ENCODE measurements at places on chromosomes 1 and 21.

DNA sequence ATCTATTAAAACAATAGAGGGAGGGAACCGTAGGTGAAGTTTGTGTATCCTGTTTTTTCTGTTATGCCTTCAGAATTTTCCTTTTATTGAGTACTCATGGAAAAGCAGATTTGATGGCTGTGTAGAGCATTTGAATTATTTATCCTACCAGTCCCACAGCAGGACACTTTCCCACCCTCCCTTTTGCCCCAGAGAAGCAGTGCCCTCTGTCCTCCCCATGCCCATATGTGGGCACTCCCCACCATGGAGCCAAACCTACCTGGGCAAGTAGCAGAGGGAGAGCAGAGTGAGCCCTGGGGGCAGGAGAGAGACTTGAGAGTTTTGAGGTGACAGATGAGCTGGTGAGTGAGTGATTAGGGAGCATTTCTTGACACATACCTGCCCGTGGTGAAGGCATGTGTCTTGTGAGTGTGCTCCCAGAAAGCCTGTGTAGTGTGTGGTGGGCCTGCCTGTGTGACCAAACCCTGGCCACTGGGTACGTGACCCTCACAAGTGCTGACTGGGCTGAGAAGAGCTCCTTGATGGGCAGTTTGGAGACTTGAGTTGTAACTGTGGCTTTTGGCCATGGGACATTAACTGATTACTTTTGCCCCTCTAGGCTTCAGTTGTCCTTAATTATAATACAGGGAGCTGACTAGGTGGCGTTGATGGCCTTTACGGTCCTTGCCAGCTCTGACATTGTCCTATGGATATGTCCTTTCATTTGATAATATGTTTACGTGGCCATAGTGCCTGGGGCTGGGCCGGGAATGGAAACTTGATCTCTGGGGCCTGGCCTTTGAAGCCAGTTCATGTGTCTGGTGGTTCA, 3.6 kb downstream of the PSEN2 start:
- DNase-seq: no peak

- DNase-seq: no peak
Measured at GRCh38 chr1:40155910-40156309, 5.3 kb upstream of the RLF start.

DNA sequence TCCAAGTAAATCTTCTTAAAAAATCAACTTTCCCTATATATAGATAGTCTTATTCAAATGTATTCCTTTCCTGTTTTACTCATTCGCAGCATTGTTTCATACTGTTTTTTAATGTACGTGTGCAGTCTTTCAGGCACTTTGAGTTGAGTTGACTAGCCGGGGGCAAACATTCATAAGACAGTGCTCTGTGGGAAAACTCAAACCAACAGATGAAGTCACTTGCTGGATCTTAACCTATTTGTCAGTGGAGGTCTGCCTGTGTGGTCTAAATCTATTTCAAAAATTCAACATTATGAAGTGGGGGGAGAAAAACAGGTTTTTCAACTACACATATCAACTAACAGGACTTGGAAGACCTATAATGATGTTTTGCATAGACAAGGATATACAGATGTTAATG, 6.2 kb downstream of the HSD11B1 start:
- no peak for DNase-seq

DNA sequence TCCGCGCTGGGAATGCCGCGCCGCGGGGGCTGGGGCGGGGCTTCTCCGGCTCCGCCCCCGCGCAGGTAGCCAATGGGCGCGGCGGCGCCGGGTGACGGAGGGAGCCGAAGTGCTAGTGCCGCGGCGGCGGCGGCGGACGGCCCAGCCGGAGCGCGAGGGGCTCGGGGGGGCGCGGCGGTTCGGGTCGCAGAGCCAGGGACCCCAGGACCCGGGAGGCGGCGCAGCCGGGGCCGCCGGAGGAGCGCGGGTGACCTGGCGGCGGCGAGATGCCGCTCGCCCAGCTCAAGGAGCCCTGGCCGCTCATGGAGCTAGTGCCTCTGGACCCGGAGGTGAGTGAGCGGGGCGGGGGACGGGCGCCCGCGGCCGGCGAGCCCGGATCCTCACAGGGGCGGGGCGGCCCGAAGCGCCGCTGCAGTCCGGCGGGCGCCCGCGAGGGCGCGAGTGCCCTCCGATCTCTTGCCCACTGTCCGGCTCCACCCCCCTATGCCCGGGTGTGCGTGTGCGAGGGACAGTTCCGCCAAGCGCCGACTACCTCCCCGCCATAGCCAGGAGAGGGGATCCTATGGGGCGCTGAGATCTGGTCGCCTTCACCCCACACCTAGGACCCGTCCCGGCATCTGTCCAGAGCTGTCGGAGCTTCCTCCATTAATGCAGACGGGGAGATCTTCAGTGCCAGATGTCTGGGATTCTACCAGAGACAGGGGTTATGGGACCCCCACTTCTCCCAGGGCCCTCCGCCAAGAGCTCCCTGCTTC, at the start of gene RPS6KA1:
Gene RPS6KA1 (plus strand): TSS at position 107 of the 755 bp plus-strand sequence. CDS start 160 bp downstream, at position 267.
- DNase-seq: no peak

- DNase-seq: no peak
Measured at GRCh38 chr1:212450331-212450881, 17.7 kb downstream of the NENF start.

DNA sequence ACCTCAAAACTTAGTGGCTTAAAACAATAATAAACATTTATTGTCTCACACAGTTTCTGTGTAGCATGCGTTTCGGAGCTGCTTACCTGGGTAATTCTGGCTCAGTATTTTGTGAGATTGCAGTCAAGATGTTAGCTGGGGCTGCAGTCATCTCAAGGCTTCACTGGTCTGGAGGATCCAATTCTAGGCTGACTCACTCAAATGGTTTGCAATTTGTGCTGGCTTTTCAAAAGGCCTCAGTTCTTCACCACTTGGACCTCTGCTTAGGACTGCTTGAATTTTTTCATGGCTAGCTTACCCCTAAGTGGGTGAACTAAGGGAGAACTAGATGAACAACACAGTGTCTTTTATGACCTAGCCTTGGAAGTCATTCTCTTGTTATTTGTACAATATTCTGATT, 21.0 kb downstream of the XPR1 start:
- DNase-seq: no peak

DNA sequence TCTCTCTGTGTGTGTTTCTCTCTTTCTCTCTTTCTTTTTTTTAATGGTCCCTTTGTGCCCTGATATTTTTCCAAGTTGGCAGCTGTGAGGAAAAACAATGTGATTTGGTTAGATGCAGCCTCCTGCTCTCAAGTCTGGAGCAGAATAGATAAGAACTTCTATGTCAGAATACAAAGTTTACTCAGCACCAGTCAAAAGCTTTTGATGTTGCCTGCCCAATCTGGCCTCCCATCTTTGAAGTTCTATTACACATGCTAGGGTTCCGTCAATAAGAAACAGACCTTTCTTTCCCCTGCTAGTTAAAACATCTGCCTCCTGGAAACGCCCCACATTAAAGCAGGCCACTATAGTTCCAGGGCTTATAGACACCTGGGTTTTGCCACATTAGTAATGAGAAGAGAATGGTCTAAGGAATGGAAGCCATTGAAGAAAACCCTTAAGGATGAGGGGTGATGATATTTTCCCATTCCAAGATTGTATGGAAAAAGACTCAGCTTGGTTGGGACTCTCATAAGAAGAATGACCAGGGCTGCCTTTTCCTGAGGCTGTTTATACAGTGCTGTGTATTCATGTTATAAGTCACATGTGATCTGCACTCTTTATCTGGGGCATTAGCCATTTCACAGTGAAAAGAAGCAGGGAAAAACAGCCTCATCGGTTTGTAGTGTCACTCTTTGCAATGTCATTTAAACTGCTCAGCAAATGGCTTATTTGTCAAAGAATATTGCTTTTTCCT, 414.7 kb upstream of the PROX1 start:
- DNase-seq: no peak

DNA sequence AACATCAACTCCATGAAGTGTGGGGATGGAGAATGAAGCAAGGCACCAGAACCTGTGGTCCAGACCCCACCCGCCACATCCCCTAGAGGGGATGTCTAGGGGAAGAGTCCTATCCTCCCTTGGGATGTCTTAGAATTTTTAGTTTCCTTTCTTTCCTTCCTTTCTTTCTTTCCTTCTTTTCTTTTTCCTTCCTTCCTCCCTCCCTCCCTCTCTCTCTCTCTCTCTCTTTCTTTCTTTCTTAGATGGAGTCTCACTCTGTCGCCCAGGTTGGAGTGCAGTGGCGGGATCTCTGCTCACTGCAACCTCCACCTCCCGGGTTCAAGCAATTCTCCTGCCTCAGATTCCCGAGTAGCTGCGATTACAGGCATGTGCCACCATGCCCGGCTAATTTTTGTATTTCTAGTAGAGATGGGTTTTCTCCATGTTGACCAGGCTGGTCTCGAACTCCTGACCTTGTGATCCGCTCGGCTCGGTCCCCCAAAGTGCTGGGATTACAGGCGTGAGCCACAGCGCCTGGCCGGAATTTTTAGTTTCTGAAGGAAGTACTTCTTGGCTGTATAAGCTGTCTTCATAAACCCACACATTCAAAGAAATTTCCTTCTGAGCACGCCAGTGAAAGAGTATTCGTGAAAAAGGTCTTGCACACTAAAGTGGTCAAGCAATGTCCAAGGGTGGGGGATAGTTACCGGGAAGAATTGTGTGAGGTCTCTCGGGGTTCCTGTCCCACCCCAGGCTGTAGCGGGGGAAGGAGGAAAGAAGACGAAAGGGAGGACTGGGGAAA, 20.8 kb upstream of the LEFTY2 start:
- no peak for DNase-seq

GRCh38 chr1:155776414-155776813, 80.6 kb downstream of the GON4L start:
- DNase-seq: no peak

- DNase-seq: no peak
Measured at GRCh38 chr1:29338908-29339575, 102.7 kb downstream of the PTPRU start.

- no peak for DNase-seq
Measured at GRCh38 chr1:45385302-45385701, 45.1 kb upstream of the MUTYH start.

- no peak for DNase-seq
Measured at GRCh38 chr1:5365751-5366150, 626.5 kb downstream of the NPHP4 start.

GRCh38 chr21:25515484-25516405, 91.5 kb downstream of the MRPL39 start:
- DNase-seq: no peak

DNA sequence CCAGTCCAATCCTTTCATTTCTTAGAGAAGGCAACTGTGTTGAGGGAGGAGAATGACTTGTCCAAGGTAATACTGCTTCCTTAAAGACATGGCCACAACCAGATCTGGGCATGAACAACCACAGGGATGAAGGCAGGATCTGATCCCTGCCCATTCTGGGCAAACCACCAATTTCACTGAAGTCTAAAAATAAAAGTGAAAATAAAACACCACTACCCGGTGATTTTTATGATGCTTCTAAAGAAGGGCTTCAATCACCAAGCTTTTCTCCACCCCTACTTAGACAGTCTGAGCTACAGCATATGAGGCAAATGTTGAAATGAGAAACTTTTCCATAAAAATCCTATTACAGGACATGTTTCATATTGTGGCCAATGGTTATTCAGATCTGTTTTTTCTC, 133.0 kb downstream of the PTPN14 start:
- no peak for DNase-seq

DNA sequence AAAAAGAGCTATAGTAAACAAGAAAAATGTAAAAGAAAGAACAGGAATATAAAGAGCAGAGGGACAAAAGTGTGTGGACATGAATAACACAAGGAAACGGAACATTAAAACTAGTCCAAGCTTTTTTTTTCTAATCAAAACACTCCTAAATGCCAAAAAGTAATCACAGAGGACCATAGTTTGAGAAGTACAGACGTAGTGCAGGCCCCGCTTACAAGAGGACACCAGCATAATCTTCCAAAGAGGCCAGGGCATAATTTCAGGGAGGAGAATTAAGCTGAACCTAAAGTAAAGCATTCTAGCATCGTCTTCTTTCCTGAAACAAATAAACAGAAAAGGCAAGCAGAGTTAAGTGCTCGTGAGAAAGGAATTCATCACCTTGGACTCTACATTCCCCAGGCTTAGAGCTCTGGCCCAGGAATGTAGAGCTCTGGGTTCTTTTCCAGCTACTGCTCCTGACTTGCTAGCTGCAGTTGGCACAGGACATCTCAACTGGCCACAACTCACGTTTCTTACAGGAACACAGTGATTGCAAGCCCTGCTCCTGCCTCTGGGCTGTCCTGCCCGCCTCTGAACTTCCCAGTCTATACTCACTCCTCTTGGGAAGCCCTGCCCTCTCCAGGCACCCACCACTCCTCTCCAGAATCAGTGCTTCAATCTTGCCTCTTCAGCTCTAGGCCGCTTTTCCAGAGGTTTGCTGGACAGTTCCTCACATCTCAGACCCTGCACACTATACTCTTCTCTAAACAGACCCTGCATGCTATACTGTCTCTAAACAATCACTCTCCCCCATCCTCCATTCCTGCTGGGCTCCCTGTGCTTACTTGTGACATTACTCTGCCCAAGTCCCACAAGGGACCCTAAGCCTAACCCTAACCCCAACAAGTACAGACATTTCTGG, 9.8 kb downstream of the RGS8 start:
- no peak for DNase-seq

DNA sequence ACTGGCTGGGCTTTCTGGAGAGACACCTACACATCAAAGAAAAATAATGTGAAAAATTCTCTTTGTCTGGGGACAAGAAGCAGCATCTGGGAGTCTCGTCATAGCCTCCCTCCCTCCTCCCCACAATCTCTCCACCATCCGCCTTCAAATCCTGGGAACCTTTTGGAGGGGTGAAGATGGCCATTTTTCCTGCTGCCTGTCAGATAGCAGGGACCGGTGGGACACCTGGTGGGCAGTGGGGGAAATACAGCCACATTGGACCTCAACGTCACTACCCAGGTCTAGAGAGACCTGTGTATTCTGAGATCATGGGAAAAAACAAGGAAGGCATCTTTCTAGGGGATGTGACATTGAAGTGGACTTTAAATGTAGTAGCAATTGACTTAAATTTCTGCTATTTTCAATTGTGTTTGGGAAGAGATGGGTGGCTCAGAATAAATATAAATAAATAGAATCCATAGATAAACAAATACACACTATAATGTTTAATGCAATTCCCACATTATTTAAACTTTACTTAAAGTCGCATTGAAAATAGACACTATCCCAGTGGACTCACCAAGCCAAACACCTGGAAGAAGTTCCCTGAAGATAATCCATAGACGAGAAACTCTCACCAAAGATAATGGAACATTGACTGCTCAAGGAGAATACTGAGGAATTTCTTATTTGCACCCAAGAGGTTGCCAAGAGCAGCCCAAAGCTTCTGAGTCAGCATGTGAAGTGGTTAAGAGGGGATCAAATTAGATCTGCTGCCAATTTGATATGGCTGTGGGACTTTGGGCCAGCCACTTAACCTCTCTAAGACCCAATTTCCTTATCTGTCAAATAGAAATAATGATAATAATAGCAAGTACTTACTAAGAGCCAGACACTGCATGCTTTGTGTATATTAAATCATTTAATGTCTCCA, 147.6 kb upstream of the CAMK1G start:
- no peak for DNase-seq

GRCh38 chr1:228400237-228400651, 6.4 kb downstream of the TRIM11 start:
- no peak for DNase-seq

- no peak for DNase-seq
Measured at GRCh38 chr21:44535963-44536362, 4.0 kb downstream of the KRTAP10-1 start.
